Fibroblast of lung (primary cell): ENCODE measurements at places on chromosomes 1 and 21.

DNA sequence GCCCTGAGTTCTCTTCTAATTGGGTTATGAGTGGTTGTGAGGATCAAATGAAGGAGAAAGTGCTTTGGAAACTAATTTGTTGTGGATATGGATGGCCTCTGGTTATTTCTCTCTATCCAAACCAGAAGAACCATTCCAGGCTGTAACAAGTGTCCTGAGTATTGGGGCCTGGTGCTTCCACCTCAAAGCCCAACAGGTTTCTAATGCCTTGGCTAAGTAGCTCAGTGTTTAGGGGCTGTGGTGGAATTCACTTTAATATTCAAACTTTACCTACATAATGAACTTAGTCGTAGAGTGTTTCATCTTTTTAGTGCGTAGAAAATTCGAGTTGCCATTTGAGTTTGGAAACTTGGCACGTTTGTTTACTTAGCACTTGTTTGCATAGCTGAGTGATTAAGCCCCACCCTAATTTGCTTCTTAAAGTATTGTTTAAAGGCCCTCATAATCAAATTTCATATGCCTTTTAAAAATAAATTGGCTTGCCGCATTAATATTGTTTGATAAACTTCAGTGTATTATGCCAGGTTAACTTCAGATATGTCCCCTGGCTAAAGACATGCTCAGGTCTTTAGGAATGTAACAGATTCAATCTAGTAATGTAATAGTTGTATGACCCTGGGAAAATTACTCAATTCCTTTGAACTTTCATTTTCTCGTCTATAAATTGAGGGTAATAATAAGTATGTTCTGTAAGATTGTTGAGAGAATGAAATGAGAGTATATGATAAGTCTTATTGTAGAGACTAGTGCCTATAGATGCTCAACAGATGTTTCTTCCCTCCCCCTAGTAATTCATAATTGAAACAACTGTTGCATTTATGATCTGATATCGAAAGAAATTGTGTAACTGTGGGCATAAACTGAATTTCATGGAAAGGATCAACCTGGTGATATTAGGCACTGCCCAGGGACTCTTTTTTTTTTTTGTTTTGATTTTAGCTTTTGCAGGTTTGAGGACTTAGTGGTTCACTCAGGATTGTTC lies 1.6 kb downstream of the AGO4 start:
- no peak for DNase-seq

- no peak for DNase-seq
These were observed 4.3 kb downstream of the PIK3CD start for GRCh38 chr1:9655836-9656235.

- DNase-seq, result peak; percentile 85
These were observed 43.1 kb downstream of the OPTC start for GRCh38 chr1:203536980-203537455.

DNA sequence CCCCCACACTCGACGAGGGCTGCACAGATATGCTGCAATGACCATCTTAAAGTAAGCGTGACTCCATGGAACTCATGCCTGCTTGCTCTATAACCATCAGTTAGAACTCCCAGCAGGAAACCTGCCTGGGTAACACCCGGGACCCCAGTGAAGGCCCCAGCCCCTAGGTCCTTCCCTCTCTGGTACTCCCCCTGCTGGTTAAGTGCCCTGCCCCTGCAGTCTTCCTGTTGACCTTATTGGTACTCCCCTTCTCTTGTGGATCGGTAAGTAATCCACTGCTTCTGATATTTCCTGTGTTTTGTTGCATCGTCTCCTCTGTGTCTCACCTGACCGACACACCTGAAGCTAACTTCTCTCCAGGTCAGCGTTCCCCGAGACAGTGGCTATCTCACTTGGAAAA lies 104.8 kb upstream of the COG2 start:
- DNase-seq, result no peak

- DNase-seq, result no peak
These were observed 146.0 kb downstream of the SLC30A10 start for GRCh38 chr1:219782311-219782710.

DNA sequence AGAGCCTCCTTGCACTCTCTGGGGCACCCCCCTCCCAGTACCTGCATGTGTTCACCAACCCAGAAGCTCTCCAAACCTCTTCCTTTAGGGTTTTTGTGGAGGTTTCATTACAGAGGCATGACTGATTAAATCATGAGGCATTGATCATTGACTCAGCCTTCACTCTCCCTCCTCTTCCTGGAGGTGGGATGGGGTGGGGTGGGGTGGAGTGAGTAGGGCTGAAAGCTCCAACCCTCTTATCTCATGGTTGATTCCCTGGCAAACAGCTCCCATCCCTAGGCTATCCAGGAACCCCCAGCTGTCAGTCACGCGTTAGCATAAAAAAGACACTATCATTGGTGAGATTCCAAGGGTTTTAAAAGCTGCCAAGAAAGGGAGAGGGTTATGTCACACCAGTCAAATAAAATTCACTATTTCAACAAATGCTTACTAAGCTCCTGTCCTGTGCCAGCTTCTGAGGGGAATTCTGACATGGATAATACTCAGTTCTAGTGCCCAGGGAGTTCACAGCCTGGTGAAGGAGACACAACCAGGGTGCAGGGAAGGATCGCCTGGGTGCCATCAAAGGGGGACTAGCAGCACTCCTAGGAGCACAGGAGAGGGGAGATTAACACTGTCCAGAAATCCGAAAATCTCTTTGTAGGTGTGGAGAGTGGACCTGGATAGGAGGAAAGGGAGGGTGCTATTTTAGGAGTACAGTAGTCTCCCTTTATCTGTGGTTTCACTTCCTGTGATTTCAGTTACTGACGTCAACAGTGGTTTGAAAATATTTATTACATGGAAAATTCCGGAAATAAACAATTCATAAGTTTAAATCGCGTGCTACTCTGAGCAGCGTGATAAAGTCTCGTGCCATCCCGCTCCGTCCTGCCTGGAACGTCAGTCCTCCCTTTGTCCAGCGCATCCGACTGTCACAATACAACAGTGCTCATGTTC lies 6.8 kb upstream of the IL24 start:
- DNase-seq, result peak; percentile 90

GRCh38 chr21:42164818-42165217 lies 54.1 kb upstream of the ABCG1 start:
- no peak for DNase-seq

DNA sequence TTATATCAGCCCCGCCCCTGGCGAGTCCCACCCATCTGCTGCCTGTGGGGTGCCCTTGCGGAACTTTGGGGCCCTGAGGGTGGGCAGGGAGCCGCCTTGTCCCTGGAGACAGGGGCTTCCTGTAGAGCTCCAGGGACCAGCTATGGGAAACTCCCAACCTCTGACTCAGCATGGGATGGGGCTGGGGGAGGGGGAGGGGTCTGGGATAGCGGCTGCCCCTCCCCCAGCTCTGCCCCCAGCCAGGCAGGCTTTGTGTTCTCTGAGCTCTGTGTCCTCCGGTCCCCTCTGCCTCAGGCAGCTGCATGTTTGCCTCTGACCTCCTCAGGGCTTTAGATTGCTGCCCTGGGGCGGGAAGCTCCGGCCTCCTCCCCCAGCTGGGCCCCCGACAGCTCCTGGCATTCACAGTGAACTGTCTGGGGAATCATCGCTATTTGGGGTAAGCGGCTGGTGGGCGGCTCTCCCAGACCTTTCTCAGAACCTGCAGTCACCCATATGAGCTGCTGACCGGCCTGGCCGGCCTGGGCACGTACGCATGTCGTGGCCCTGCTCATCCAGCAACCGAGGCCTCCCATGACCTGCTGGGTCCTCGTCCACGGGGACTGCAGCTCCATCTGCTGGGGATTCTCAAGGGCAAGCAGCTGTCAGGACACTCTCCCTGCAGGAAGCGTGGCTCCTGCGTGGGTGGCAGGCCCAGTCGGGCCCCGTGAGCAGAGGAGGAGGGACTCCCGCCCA lies 17.1 kb downstream of the ARHGEF16 start:
- DNase-seq, result peak; percentile 51

- no peak for DNase-seq
These were observed 8.1 kb downstream of the COL18A1 start for GRCh38 chr21:45412909-45413611.

- no peak for DNase-seq
These were observed 30.2 kb upstream of the TTC34 start for GRCh38 chr1:2831596-2832212.

GRCh38 chr1:234978397-234979295 lies 150.0 kb downstream of the TOMM20 start:
- peak; percentile 93 for DNase-seq
